ENCODE measurements at places on chromosomes 7 and 10. TPM values are rescaled to one million over a fixed set of nuclear protein-coding genes. Genes with fewer than 3 reads are reported as not detected.

The UPK3BL2 gene
- 4.7 TPM for total RNA-seq

DNA sequence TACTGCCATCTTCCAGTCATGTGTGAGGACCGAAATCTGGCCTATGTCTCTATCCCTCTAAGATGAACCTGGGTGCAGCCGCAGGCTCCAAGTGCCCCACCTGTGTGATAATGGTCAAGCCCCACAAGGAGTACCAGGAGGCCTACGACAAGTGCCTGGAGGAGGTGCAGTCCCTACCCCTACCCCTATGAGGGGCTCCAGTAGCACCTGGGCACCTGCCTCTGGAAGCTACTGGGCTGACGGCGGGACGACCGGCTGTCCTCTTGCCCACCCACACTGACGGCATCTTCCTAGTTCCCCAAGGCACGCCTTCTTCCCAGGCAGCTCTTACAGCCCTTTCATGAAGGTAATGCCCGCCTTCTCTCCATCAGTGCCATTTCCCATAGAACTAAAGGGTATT, 47.4 kb downstream of the HOXA1 start:
- DNase-seq: no peak

- DNase-seq: no peak
Observed at GRCh38 chr10:131174211-131174565, 137.3 kb downstream of the TCERG1L start.

GRCh38 chr10:59099481-59099880, 77.0 kb upstream of the PHYHIPL start:
- DNase-seq: no peak

The TMEM229A gene
- total RNA-seq: not detected

DNA sequence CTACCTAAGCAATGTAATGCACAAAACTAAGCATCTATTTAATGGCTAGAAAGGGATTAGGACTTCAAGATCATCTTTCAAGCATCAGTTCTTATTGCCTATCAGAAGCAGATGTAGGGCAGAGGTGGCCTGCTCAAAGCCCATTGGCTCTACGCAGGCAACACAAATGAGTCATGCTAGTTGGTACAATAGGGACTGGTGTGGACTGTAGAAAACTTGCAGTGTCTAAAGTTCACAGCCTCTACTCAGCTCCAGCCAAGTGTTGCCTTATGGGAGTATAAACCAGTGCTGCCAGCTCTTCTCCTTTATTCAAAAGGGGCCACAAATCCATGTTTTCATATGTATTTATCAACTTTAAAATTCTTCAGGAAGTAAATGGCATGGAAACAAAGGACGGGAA, 31.7 kb downstream of the ASAH2 start:
- DNase-seq: no peak

GRCh38 chr7:101595766-101596537, 33.1 kb downstream of the MYL10 start:
- no peak for DNase-seq

The FAM170B gene
- not detected for total RNA-seq

- no peak for DNase-seq
Observed at GRCh38 chr10:101294109-101294508, 59.9 kb upstream of the BTRC start.

The SLC26A5 gene
- total RNA-seq: not detected

- peak; percentile 71 for DNase-seq
Observed at GRCh38 chr7:41855798-41856197, 152.9 kb upstream of the INHBA start.

DNA sequence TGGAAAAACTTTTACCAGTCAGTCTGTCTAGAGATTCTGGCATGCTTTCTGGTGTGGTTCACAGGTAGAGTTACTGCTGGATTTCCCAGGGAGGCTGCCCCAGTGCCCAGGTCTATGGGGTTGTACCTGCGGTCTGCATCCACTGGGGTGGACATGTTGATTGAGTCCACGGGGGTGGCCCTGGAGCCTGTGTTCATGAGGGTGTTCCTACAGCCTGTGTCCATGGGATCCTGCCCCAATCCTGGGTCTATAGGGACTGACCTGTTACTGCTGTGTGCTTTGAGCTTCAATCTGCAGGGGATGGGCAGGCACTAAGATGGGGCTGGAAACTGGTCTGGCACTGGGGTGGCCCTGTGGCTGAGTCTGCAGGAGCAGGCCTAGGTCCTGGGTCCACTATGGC, 54.5 kb upstream of the PRPS1L1 start:
- DNase-seq: no peak

The NPY4R2 gene
- not detected for total RNA-seq

DNA sequence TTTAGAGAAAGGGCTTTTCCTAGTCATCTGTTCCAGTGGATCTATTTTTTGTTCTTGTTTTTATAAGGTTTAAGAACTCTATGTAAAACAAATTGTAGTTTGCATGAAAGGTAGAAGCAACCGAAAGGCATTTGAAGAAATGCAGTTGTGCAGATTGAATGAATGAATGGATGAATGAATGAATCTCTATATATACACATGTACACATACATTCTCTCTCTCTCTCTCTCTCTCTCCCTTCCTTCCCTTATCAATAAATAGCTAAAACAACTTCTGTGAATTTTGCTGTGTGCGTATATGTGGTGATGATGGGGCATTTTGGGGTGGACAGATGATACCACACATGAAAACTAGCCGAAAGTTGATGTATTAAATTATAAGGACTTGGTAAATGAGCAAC, 32.4 kb downstream of the ANLN start:
- no peak for DNase-seq

DNA sequence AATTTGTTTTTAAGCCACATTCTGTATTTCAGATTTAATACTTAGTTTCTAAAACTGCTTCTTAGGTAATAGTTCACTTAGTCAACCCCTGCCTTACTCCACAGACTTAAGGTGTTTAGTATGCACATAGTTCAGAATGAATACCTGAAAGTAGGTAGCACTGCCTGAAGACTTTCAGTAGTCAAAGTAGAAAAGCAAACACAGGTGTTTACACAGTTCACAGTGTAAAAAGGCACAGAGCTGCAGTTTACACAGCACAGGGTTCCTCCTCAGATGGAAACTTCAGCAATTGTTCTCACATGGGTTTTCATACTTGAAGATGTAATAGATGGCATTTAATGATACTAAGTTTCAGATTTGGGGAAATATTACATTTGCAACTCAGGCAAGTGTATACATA, 3.1 kb upstream of the PKD1L1 start:
- DNase-seq: no peak

- peak; percentile 6 for DNase-seq
Observed at GRCh38 chr7:132815696-132816311, 239.5 kb upstream of the PLXNA4 start.

GRCh38 chr7:153943457-153943856, 108.7 kb upstream of the DPP6 start:
- DNase-seq: no peak

GRCh38 chr10:102781090-102781920, 37.6 kb downstream of the WBP1L start:
- DNase-seq: no peak

The NKX1-2 gene
- 0.05 TPM for total RNA-seq

The SNCG gene
- total RNA-seq: 3.9 TPM

DNA sequence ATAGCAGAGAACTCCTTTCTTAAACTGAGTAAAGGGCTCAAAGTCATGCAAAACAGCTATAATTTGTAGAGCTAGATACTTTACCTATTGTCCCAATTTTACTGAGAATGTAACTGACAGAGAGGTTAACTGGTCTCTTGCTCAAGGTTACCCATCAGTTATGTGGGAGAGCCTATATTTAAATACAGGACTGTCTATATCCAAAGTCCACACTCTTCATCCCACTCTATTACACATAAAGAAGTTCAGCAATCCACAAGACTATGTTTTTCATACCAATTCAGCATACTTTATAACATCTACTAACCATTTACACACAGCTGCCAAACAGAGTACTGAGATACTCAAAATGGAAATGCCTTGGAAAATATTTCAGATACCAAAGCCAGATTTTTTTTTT, 100.2 kb downstream of the MICU1 start:
- DNase-seq: no peak

GRCh38 chr7:45890902-45891461, 2.7 kb downstream of the IGFBP1 start:
- DNase-seq: peak; percentile 36

The ANXA8L1 gene
- total RNA-seq: 0.47 TPM

DNA sequence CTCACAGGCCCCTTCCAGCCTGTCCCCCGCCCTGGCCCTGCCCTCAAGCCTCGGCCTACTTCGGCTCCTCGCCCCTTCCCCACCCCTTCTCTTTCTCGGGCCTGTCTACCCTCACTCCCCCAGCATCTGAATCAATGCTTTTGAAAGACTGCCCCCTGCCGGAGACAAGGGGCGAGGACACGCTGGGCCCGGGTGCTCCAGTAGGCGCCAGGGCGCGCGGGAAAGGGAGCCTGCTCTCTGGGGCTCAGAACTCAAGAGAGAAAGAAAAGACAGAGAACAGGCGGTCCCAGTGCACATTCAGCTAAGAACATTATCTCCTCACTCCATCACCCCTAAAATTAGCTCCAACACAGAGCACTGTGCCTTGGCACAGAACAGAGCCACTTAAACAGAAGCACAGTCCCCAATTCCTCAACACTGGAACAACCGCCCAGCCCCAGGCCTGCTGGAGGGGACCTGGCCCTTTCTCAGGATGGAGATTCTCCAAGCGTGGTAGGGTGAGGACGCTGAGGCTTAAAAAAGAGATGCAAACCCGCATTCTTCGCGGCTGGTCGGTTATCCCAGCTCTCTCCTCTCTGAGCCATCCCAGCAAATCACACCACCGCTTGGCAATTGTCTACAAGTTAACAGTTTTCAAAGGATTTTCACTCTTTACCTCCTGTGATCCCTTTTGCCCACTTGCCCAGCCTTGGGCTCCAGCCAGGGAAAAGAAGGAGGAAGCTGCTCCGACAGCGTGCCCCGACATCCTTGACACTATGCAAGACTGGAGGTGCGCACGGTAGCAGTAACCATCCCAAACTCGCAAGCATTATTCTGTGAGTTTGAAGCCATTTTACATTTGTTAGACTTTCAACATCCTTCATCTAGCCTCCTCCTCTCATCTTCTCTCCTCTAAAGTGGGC, 2.1 kb downstream of the GIGYF1 start:
- DNase-seq: peak; percentile 63

DNA sequence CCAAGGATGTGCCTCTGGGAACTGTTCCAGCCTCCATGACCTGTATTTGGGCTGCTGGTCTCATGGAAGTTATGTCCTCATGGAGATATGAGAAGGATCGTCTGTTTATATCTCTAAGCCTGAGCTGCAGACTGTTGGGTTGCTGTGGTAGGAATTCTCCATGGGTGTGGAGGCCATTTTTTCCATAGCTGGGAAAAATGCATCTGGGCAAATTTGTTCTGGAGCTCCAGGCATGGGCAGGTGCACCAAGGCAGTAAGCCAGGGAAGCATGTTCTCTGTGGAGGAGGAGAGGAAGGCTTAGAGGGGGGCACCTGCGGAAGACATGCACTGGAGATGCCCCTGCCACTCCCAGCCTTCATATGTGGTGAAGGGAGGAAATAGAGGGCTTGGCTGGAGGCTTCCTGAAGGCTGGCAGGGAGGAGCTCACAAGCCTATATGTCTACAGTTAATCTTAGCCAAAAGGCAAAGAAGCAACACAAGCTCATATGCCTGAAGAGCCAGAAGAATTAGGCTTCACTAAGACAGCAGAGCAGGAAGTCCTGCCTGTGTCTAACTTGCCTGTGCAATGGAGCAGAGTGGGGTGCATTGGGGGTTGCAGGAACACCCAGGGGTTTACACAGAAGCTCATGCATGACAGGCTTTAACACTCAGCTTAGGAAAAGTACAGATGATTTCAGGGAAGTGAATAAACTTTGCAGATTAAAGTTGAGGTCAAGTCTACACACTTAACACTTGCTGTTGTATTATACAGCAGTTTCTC, 35.1 kb upstream of the CXCL12 start:
- DNase-seq: no peak

- no peak for DNase-seq
Observed at GRCh38 chr10:128835361-128835760, 631.7 kb upstream of the MGMT start.

The SLC16A12 gene
- 0.20 TPM for total RNA-seq

DNA sequence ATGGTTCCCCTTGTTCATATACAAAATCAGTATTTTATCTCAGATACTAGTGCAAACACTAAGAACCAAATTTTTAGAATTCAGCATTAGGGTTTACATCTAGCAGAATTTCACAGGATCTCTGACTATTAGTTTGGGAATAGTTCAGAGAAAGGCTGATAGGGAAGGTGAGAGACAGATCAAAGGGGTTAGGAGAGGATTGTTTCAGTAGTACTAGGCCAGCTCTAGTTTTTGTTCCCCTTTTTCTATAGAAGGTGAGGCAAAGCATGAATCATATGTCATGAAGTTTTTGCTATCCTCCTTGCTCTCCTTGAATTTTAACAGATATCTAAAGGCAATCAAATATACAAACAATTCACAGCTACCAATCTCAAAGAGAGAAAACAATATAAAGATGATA, 26.1 kb upstream of the CTNNA3 start:
- DNase-seq: no peak

- DNase-seq: no peak
Observed at GRCh38 chr10:57799625-57800024, 468.1 kb downstream of the IPMK start.

DNA sequence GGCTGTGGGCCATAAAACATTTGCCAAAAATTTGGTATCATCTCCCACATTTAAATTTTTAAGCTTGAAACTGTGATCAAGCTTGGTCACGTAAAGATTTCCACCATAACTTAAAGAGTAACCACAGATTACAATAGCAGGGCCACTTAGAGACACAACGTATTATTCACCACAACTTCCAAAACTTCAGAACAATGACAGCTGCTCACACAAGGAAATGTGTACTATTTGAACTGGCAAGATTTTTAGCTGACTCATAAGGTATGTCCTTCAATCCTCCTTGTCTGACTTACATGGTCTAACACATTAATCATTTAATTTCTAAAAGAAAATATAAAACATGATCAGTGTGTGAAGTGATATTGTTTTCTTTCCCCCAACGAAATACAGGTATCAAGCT, 234.5 kb downstream of the PARD3 start:
- peak; percentile 92 for DNase-seq

The SPDYE1 gene
- not detected for total RNA-seq

DNA sequence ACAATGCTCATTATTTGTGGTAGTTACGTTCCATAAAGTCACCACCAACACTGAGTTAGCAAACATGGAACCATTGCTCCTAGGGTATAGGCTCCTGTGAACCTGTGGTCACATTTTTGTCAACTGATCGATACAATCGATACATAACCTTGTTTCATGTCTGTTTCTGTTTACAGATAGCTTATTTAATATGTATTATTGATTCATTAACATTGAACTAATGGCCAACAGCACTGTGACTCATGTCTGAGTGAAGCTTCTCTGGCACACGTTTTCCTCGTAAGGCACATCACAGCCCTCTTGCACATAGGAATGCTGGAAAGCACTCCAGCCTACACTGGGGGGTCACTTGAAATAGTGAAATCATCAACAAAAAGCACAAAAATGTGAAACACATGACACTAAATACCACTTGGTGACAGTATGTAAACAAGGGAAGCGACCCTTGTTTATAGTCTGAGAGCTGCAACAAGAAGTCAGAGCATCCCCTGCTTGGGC, 27.0 kb downstream of the GHRHR start:
- DNase-seq: no peak

DNA sequence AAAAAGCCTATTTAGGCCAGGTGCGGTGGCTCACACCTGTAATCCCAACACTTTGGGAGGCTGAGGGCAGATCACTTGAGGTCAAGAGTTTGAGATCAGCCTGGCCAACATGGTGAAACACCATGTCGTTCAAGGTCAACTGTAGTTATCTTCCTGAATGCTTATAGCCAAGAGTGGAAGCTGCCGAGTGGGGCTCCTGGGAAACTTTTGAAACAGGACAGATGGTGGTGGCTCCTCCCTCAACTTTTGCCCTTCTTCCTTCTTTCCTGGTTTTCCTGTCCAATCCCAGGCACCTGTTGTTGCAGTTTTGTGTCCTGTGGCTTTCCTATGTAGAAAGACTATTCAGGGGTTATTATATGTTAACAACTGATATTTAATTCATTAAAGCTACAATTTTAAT, 8.7 kb upstream of the PPIA start:
- DNase-seq: no peak

Data from HT1080 (cell line).